ENCODE measurements at places on chromosomes 3 and 15.

- no peak for DNase-seq
These were observed 151.4 kb downstream of the CHDH start for GRCh38 chr3:53694666-53695323.

DNA sequence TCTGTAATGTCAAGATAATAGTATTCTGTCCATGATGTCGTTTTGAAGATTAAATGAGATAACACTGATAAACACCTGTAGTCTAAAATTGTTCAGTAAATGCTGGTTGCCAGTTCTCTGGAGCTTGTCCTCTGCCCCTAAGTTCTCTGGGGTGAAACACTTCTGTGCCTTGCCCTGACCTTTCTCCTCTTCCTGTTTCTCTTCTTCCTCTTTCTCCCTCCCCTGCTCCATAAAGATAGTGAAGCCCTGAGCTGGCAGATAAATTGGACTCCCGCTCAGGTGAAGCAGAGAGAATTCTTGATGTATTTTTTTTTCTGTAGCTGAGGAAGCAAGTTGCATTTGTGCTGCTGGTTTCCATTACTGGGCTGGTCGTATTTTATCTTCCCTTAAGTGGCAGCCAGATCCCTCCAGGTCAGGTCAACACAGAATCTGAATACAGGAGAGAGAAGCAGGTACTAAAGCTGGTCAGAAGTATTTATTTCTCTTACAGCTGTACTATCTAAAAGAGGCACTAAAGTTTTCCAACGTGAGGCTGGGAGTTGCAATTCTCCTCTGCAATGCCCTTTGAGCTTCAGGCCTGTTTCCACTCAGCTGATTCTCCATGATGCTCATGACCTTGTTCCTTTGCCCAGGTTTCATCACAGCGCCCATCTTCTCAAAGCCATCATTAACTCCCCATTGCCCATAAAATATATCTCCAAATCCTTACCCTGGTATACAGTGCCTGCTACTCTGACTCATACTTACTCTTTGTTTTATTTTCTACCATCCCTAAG lies 319.3 kb upstream of the CFAP20DC start:
- DNase-seq, result no peak

DNA sequence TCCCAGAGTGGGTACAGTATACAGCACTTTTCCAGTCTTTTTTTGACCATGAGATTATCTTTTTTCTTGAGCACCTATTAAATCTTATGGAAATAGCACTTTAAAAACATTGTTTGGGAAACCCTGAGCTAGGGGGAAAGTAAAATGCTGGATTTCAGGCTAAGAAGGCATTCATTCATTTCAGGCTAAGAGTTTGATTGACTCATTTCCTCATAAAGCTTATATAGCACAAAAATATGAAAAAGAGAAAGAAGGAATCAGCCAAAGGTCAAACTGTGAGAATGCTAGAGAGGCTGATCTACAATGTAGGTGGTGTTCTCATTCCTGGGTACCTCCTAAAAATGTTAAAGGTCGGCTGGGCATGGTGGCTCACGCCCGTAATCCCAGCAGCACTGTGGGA lies 10.5 kb downstream of the TTC23 start:
- no peak for DNase-seq

DNA sequence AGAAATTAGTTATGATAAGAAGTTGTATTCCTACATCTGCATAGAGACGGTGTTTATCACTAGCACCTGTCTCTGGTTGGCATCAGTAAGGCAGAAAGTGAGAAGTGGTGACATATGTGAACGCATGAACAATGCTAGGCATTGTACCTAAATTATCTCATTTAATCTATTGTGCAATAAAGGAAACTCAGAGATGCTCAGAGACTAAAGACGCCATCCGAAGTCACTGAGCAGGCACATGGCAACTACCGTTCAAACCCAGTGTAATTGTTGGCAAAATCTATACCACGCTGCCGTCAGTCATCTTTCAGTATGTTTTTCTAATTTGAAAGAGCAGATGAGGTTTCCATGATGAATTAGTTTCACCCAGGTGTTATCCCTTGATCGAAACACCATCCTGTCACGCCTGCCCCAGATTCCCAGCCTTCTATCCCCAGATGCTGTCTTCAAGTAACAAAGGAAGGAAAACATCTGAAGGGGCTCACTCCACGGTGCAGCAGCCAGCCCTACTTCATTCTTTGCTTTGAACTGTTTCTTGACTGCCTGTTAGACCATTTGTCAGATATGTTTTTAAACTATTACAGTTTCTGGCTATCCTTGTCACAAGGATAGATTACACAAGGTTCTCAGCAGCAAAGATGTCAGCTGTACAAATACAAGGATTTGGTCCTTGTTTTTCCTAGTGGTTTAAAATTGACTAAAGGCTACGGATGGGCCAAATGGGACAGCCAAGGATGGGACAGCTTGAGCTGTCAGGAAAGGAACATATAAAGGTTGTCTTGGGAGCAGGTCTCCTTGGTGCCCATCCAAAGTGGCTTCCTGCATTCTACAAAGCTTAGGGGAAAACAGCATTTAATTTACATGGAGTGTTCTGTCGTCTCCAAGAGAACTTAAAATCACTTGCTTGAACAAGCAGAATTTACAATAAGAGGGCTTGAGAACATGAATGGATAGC lies 99.1 kb downstream of the TMEM108 start:
- no peak for DNase-seq

GRCh38 chr3:55771503-55771902 lies 284.4 kb upstream of the WNT5A start:
- no peak for DNase-seq

GRCh38 chr3:47204875-47205274 lies 41.0 kb upstream of the SETD2 start:
- DNase-seq, result no peak

DNA sequence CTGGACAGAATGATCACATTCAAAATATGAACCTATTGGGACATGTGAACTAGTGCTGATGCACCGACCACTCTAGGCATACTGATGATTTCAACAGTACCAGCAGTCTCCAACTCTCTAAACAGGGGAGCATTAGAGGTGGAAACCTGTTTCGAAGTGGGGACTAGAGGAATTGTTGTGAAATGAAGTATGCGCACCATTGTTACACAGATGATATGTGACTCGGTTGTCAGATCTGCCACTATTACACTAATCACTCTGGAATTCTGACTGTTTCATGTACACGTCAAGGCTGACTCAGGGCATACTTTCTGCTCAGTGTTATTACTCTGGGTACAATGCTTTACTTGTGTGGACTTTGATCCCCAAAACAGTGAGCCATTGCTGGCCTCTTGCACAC lies 198.2 kb upstream of the UBE2E2 start:
- no peak for DNase-seq

Data from NCI-H2081 (cell line).